ENCODE measurements at places on chromosomes 2 and 18.

DNA sequence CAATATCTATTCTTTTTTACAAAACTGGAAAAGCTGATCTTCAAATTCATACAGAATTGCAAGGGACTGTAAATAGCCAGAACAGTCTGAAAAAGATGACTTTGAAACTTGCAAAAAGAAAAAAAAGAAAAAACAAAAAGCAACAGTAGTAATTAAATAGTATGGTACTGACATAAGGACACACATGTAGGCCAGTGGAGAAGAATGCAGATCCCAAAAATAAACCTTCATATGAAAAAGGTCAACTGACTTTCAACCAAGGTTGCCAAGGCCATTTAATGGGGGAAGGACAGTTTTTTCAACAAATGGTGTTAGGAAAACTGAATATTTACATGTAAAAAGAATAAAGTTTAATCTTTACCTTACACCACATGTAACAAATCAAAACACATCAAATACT lies 111.8 kb downstream of the USP34 start:
- no peak for DNase-seq

GRCh38 chr2:56475191-56475590 lies 291.4 kb downstream of the CCDC85A start:
- DNase-seq, result no peak

DNA sequence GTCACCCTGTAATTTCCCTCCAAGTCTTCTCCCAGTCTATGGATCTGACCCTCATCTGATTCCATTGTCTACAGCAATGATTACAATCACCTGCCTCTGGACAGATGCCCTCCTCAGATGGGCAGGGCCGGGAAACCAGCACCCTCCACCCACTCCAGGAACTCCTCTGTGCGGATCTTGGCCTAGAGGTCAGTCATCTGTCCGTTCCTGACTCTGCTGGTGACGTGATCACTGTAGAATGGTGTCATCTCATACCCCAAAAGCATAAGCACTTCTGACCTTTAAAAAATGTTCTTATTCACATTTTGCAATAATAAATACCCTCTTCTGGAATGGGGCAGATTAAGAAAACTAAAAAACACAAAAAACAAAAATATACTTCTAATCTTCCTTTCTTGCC lies 29.5 kb upstream of the BZW1 start:
- DNase-seq, result no peak

GRCh38 chr2:221145396-221145795 lies 426.7 kb downstream of the EPHA4 start:
- no peak for DNase-seq

DNA sequence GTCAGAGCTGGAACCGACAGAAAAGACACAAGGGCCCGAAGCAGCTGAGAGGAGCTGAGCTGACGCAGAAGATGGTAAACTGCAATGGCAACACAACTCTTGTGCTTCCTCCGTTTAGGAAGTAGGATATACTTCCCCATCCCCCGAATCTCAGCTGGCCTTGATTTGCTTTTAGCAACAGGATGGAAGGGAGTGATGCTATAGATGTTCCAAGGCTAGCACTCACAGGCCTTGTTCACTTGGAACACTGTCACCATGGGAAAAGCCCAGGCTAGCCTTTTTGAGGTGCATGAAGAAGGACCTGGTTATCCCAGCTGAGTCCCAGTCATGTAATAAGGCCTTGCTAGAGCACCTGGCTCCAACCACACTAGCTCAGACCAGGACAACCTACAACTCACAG lies 26.0 kb downstream of the STAT1 start:
- DNase-seq, result no peak
